Kidney glomerular epithelial cell (primary cell): ENCODE measurements at places on chromosomes 3 and 15.
A peak's percentile ranks its signal among the peaks of the same experiment; 100 is the strongest.

- DNase-seq, result no peak
Observed at GRCh38 chr3:125608419-125608818, 13.1 kb upstream of the OSBPL11 start.

DNA sequence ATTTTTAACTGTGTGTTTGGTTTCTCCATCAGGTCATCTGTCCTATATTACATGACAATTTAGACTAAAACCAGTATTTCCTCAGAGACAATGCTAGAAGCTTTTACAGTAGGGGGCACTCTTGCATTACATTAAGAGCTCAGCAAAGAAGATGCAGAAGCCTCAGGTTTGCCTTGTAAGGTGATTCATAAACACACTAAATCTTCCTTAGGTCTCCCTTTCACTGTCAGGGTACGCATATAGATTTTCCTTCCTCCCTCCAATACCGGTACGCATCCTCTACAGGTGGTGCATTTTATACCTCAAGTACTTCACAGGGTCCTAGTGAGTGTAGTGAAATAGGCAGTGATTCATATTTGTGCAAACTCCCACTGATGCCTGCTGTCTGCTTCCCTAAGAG lies 46.5 kb downstream of the CD86 start:
- DNase-seq, result peak; percentile 72

GRCh38 chr15:90046911-90047392 lies 45.8 kb downstream of the ZNF710 start:
- DNase-seq, result no peak

DNA sequence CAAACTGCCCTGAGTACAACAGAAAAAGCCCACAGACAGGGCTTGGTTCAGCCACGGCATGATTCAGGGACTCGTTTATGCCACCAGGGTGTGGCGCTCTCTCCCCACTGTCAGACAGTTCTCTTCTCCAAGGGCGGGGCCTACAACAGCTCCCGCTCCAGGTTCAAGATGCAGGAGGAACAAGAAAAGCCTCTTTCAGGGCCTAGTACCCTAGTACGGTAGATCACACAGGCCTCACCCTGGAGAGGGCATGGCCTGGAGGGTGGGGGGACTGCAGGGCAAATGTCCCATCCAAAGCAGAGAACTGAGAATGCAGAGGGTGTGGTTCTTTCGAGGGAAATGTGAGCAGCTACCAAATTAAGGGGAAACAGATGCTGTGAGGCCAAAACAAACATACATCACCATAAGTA lies 12.0 kb downstream of the MESD start:
- no peak for DNase-seq

DNA sequence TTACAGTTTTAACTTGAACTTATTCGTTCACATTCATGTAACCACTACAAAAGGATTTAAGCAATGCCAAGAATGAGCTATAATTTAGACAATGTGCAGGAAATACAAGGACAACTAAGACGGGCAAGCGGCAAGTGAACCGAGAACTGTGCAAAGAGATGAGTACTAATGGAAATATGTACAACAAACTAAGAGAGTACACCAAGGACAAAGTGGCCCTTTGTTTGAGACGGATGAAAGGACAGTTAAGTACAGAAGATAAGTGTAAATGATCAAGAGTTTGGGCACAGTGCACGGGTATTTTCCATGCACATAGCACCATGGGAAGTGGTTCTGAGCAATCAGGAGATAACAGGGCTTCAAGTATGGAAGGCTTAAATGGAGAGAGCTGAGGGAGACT lies 281.7 kb downstream of the ROBO2 start:
- no peak for DNase-seq

DNA sequence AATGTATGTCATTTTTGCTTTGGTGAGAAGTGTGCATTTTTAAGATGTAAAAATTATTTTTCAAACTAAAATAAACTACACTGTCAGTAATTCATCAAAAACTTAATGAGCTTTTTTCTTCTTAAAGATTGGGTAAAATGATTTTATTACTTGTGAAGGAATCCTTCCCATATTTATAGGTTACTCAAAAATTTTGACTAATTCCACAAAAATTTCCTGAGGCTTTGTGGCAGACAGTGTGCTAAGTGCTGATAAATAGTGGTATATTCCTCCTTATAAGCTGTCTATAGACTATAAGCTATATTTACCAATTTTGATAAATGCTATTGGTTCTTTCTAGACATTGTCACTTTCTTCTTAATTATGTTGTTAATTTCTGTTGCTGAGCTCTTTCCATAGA lies 284.5 kb upstream of the SEMA6D start:
- DNase-seq, result no peak

DNA sequence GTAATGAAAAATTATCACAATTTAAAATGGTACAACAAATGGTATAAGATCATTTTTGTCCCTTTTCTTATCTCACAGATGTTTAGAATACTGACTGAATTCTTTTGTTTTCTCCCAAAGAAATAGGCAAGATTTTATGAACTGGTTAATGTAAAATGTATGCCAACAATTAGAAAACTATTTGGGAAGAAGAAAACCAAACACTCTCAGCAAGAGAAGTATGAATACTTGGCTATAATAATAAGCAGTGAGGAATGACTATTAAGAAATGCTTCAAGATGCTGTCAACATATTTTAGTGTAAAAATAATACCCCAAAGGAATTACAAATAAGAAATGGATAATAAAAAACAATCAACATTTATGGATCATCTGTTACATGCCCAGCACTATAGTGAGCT lies 18.5 kb downstream of the SHQ1 start:
- DNase-seq, result no peak

DNA sequence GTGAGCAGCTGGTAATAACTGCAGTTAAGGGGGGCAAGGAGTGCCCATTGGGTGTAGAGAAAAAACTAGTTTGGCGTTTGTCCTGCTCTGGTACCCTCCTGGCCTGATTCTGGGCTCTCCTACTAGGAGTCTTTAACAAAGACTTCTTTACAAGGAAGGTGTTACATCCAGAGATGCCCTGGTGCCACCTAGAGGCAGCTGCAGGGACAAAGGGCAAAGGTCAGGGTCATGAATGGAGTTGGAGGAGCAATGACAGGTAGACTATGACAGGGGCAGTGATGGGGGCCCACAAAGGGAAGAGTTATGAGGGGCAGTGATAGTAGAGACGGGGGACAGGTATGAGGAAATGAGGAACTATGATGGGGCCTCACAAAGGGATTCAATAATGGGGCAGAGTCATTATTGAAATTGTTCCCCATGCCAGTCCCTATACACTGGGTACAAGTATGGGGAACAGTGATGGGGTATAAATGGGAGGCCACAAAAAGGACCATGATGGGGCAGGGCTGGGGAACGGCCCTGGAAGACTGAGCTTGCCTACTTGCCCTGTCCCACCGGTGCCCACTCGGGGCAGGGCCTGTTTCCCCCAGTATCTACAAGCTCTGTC lies 7.9 kb downstream of the CCDC71 start:
- DNase-seq, result peak; percentile 18

DNA sequence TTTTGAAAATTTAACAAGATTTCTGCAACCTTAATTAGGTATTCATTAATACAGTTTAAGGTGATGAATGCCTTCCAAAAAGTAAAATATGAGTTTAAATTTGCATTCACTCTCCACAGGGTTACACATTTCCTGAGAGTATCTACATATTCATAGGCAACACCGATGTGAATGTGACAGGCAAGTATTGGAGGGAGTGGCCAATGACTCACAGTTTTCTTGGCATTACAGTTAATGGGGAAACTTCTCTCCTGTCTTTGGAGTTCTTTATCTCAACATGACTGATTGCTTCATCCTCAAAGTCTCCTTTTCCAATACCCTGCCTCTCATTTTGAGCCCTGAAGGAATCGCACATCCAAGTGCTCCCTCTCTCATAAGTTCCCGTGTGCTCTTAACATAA lies 181.9 kb upstream of the CHL1 start:
- no peak for DNase-seq
